Karpas-422 (cell line): ENCODE measurements at places on chromosomes 5 and 9. TPM values are rescaled to one million over a fixed set of nuclear protein-coding genes. Genes with fewer than 3 reads are reported as not detected.

LRRC19 gene
- total RNA-seq: not detected in 2 replicates

SNCB gene
- total RNA-seq: not detected in 2 replicates

RLN1 gene
- total RNA-seq: 0.37 TPM in 1 of 2 replicates, not detected in the other

GRPEL2 gene
- total RNA-seq: 16.3 and 22.0 TPM in 2 replicates

GRCh38 chr9:7443541-7443940, 356.0 kb downstream of the DMAC1 start:
- no peak for DNase-seq

GRCh38 chr5:153080940-153081339, 409.5 kb upstream of the GRIA1 start:
- DNase-seq: no peak

DNA sequence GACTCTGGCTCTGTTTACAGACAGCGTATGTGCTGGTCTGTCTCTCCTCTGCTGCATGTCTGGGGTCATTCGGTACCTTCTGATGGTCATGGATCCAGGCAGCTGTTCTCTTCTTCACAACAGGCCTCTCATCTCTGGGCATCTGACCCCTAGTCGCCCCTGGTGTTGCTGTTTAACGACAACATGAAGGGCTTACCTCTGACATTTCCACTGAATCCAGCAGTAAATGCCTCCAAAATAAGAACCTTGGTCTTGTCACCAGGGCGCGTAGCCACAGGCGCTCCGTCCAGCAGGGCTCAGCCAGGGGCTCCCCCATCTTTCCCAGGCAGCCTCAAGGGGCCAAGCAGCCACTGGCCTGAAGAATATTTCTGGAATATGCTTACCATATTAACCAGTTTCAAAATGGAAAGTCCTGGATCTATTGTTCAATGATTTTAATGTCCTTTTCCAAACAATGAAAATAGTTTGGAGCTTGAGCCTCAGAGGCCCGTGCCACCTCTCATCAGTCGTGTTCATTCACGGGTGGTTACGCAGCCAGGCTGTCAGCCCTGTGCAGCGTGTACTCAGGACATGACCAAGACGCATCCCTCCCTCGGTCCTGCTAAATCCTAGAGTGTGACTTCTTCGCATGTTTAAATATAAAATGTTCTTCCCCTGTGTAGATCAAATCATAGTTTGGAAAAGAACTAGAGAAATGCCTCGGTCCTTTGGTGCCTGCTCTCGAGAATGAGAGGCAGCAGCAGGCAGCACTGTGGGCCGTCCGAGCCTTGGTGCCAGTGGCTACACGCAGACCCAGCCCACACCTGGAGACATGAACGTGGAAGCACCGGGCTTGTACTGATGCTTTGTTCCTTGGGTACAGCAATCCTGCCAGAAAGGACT, 30.1 kb upstream of the LRRC14B start:
- no peak for DNase-seq

- DNase-seq: no peak
These were observed 30.4 kb upstream of the SLIT3 start for GRCh38 chr5:169331292-169331852.
